Lower leg skin (tissue), 4 donors: ENCODE measurements at places on chromosomes 2 and 18. TPM values are rescaled to one million over a fixed set of nuclear protein-coding genes. Genes with fewer than 3 reads are reported as not detected.

Gene CD8B
- 2.4 TPM for total RNA-seq

Gene SPP2
- not detected for total RNA-seq

Gene OR6B2
- total RNA-seq: not detected

Gene POMC
- total RNA-seq: 3.4 TPM

Gene ALK
- total RNA-seq: not detected

- DNase-seq: no peak
Measured at GRCh38 chr2:197975931-197976519, 171.6 kb downstream of the PLCL1 start.

DNA sequence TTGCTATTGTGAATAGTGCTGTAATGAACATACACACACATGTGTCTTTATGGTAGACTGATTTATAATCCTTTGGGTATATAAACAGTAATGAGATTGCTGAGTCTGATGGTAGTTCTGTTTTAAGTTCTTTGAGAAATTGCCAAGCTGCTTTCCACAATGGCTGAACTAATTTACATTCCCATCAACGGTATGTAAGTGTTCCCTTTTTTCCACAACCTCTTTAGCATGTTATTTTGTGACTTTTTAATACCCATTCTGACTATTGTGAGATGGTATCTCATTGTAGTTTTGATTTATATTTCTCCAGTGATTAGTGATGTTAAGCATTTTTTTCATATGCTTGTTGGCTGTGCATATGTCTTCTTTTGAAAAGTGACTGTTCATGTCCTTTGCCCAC, 86.7 kb downstream of the TTC27 start:
- no peak for DNase-seq

DNA sequence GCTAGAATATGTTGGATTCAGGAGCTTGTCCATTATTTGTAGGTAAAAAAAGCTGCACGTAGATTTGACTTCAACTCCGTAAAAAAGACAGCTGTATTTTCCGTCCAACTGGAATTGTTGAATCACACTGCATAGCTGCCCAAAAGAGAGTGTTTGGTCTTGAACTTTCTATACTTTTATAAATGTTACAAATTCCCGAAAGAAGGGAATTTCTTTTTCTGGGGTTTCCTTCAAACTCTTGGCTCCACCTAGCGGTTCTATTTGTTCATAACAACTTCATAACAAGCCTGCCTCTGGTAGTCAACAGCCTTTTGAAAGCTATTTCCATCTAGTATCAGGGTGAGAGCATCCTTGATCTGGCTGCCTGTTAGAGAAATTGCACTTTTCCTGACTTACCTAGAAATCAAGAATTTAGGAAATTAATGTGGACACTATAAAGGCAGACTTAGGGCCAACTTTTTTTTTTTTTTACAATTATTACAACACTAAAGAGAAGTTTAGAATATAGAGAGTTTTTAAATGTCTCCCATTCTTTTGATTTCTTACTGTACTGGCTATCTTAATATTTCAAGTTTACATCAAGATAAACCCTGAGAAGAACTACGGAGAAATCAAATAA, 48.1 kb downstream of the TMEM185B start:
- DNase-seq: no peak

GRCh38 chr2:104834431-104835153, 19.3 kb upstream of the POU3F3 start:
- no peak for DNase-seq

GRCh38 chr2:10083692-10084211, 3.5 kb upstream of the CYS1 start:
- no peak for DNase-seq

DNA sequence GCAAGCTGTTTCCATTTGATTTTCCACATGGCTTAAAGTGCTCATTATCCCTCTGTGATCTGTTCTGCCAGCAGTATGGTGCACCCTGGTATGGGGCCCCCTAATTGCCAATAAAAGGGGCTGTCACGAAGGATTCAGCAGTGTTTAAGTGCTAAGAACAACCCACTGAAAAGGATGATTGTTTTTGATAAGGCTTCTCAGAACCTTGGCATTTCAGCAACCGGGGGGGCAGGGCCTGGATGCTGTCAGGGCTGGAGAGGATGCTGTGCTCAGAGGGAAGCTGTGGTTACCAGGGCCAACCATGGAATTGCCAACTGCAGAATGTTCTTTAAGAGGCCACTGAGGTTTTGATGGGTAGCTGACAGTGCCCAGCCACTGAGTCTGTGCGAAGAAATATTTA, 117.8 kb downstream of the CTIF start:
- DNase-seq: peak; percentile 70

- no peak for DNase-seq
Measured at GRCh38 chr2:65688141-65688886, 255.9 kb upstream of the SPRED2 start.

DNA sequence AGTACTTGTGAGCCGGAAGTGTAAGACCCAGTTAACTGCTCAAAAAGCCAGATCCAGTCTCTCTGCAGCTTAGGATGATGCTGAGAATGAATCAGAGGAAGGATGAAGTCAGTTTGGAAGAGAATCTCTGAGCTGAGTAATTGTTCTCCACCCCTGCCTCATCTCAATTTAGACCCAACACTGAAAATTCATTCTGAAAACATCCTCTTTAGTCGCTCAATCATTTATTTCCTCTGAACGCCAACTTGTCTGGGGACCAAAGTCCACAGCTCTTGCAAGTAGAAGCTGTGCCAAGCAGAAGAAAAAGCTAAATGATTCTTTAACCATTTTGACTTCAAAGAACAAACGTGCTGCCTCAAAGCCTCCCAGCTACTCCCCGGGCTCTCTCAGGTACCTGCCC, 177.1 kb upstream of the KLHL29 start:
- DNase-seq: no peak

DNA sequence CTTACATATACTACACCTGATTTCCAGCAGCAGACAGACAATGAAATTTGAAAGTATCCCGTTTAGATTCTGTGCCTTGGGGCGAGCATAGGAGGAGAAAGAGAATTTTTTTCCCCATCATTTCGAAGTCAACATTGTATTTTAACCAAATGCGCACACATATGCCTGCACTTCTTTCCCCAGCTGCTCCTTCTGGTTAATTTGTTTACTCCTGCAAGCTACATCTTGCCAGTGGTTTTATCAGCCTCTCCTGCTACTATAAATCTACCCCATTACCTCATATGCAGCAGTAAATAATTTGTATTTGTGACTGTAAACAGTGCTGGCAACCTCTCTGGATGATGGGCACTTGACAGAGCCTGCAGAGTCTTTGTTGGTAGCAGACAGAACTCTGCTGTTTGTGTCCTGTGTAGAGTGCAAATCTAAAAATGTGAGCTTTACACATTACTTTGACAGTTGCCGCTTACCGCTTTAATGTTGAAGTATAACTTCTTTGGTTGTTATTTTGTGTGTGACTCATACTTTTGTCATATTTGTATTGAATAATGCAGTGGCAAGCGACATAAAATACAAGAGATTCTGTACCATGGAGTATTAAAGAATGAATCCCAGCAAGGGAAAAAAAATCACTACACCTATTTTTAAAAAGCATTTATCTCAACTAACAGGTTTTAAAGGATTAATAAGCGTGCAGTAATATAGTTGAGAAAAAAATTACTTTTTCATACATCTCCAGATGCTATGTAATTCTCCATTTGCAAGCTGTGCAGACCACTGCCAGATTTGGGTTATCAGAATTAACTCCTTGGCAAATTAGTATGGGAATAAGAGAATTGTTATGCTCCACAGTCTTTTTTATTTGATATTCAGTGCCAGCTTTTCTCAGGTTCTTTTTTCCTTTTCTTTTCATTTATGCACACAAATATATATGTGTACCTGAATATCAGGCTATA, 536.8 kb downstream of the XIRP2 start:
- no peak for DNase-seq

DNA sequence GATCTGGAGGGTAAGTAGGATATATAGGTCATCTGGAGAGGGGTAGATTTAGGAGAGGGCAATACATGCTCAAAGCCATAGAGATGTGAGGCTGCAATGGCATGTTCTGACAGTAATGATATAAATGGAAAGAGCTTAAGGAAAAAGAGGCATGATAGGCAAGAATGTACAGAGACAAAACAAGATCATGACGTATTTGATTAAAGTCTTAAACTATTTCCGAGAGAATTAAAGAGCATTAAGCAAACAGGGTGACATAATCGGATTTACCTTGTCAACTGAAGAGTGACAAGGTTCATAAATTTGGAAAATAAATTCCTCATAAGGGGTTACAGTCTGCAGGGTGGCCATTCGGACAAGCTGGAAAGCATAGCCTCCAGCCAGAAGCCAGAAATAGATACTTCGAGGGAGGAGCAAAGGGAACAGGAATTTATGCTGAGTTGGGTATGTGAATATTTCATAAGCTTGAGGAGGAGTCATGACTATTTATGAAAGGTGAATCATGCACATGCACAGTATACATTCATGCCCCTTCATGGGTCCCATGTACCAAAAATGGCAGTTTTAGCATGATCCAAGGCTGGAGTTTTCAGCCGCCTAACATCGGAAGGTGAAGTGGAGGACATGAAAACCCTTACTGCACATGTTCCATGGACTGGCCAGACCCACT, 396.2 kb upstream of the VWC2L start:
- DNase-seq: no peak

DNA sequence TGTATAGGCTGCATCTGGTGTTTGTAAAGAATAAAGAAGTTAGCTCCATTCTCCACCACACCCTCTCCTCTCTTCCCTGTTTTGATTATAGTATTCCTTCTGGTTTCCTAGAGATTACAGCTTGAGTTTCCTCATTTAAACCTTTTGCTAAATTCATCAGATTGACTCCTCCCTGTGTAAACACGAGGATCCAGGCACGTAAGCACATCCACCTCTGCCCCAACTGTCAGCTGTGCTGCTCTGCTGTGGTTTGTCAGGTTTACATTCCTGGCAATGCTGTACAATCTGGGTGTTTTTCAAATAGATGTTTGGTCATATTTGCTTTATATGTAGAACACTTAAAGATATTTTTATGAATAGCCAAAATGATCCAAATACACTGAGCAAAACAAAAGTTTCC, 302.8 kb downstream of the PTGR3 start:
- DNase-seq: no peak

- DNase-seq: no peak
Measured at GRCh38 chr2:190791976-190792575, 88.5 kb upstream of the GLS start.

GRCh38 chr2:128445523-128445900, 126.8 kb upstream of the HS6ST1 start:
- peak; percentile 66 for DNase-seq
